ENCODE measurements at places on chromosomes 3 and 15. TPM values are rescaled to one million over a fixed set of nuclear protein-coding genes. Genes with fewer than 3 reads are reported as not detected.

DNA sequence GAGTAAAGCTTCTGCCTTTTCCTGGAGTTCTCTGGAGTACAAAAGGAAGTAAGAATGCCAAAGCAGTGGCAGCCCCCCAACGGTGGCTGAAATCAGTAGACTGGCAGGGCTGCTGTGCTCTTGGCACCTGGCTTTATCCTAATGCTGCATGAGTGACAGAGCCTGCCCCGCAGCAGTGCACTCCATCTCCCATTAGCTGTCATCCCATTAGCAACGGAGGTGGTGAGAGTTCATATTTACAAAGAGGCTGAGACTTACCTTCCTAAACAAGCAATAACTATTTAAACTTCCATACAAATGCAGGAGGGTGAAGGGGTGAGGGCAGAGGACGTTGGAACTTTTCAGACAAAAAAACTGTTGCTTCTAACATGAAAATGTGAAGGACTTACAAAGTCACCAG is 51.9 kb downstream of the SERPINI1 start:
- H3K27ac ChIP-seq, result no peak overlapping the region
- H3K27me3 ChIP-seq, result no peaks in the 10 kb centered on the region
- H3K36me3 ChIP-seq, result no peaks in the 10 kb centered on the region
- no peak overlapping the region for H3K4me3 ChIP-seq

- H3K4me1 ChIP-seq, result peaks cover 33% of the 10 kb centered on the region
- H3K36me3 ChIP-seq, result peaks cover 38% of the 10 kb centered on the region
- H3K27ac ChIP-seq, result no peak overlapping the region
- H3K4me3 ChIP-seq, result no peak overlapping the region
These were observed 86.2 kb downstream of the MEIS2 start for GRCh38 chr15:37014137-37014536.

Gene CCR9
- total RNA-seq, result not detected

- H3K4me3 ChIP-seq, result no peak overlapping the region
- H3K4me1 ChIP-seq, result no peaks in the 10 kb centered on the region
- no peak for DNase-seq
- H3K27me3 ChIP-seq, result peaks cover 17% of the 10 kb centered on the region
- no peak overlapping the region for H3K27ac ChIP-seq
These were observed 75.9 kb downstream of the CD47 start for GRCh38 chr3:108014943-108015342.

DNA sequence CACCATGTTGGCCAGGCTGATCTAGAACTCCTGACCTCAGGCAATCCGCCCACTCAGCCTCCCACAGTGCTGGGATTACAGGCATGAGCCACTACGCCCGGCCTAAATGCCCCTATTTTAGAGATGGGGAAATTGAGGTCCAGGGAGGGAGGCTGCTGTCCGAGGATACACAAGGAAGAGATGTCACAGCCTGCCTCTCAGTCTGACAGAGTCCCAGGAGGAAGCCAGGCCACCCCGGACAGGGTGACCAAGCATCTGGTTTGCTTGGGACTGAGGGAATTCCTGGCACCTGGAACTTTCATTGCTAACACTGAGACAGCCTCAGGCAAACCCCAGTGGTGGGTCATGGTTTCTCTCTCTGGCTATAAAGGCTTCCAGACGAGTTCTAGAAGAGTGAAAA is 30.6 kb upstream of the ADAMTS7 start:
- H3K27ac ChIP-seq, result no peak overlapping the region
- H3K4me3 ChIP-seq, result no peak overlapping the region
- no peaks in the 10 kb centered on the region for H3K36me3 ChIP-seq

Gene EPHA3
- total RNA-seq, result not detected

DNA sequence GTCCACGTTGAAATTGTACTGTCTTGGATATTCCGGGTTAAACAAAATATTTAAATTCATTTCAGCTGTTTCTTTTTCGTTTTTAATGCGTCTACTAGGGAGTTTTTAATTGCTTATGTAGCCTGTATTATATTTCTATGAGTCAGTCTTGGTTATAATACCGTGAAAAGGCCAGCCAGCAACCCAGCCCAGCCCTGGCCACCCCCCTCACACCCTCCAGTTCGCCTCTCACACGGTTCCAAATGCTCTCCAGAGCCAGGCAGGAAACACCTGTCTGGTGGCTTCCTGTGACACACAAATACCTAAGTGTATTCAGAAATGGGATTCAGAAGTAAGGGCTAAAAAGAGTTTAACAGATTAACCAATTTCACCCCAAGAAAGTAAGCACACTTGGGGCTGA is 4.4 kb downstream of the SH3BP5 start:
- no peak overlapping the region for H3K4me3 ChIP-seq
- peaks cover 10% of the 10 kb centered on the region for H3K36me3 ChIP-seq
- peaks cover 57% of the 10 kb centered on the region for H3K4me1 ChIP-seq
- no peak overlapping the region for H3K27ac ChIP-seq
- H3K27me3 ChIP-seq, result peaks cover 2% of the 10 kb centered on the region

Gene GOLGA8Q
- total RNA-seq, result not detected
